Right hindlimb (tissue), 1 donor: ENCODE measurements at places on chromosomes 16 and 17.
A peak's percentile ranks its signal among the peaks of the same experiment; 100 is the strongest.

- no peak for DNase-seq
Measured at GRCh38 chr16:48350736-48351135, 34.5 kb downstream of the SIAH1 start.

DNA sequence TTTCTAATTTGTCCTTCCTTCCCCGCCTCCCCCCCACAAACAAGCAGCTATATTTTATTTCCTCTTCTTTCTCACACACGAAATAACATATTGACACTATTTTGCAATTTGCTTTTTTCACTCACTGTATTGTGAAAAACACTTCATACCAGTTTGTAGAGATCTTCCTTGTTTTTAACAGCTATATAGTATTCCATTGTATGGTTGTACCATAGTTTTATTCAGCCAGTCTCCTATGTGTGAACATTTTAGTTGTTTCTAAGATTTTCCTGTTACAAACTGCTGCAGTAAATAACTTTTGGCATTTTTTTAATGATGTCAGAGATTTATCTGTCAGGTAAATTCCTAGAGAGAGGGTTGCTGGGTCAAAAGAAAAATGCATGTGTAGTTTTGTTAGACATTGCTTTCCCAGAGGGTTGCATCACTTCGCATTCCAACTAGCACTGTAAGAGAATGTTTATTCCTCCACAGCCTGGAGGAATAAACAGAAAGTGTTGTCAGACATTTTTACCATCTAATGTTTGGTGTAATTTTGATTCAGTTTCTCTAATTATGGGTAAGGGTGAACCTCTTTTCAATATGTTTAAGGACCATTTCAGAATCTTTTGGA lies 101.2 kb downstream of the MRTFB start:
- no peak for DNase-seq

DNA sequence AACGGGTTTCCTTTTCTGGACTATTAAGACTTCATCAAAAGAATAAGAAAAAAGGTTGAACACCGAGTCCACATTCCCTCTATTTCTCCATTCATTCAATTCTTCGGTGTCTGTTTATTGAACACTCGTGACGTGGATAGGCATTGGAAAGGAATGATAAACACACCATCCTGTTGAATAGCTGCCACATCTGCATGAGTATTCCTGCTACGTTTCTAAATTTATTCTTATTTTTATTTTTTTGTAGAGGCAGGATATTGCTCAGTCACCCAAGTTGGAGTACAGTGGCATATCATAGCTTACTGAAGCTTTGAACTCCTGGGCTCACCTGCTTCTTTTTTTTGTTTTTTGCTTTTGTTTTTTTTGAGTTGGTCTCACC lies 80.8 kb upstream of the CIBAR2 start:
- no peak for DNase-seq

- no peak for DNase-seq
Measured at GRCh38 chr17:67514998-67515397, 137.9 kb downstream of the PITPNC1 start.

DNA sequence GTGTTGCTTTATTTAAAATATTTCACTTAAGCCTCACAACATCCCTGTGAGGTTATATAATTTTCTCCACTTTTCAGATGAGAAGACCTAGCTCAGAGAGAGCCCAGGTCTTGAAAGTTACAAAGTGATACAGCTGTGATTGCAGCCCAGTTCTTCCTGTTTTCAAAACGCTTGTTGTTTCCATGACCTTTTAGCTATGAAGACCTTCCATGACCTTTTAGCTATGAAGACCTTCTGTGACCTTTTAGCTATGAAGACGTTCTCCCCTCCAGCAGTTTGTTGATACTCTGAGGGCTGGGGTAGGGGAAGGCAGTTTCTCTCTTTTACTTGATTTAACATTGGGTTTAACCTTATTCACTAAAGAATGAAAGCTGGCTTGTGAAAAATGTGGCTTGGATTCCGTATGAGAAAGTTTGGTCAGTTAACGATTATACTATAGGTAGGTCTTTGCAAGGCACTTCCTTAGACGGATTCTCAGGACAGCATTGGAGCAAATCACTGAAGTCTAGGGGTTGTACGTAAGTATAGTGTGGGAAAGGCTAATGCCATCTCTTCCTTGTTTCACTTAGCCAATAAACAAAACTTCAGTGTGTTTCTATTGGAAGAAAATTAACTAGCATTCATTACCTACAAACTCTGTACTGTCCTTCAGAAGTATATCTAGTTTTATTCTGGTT lies 20.7 kb downstream of the PHKB start:
- no peak for DNase-seq

DNA sequence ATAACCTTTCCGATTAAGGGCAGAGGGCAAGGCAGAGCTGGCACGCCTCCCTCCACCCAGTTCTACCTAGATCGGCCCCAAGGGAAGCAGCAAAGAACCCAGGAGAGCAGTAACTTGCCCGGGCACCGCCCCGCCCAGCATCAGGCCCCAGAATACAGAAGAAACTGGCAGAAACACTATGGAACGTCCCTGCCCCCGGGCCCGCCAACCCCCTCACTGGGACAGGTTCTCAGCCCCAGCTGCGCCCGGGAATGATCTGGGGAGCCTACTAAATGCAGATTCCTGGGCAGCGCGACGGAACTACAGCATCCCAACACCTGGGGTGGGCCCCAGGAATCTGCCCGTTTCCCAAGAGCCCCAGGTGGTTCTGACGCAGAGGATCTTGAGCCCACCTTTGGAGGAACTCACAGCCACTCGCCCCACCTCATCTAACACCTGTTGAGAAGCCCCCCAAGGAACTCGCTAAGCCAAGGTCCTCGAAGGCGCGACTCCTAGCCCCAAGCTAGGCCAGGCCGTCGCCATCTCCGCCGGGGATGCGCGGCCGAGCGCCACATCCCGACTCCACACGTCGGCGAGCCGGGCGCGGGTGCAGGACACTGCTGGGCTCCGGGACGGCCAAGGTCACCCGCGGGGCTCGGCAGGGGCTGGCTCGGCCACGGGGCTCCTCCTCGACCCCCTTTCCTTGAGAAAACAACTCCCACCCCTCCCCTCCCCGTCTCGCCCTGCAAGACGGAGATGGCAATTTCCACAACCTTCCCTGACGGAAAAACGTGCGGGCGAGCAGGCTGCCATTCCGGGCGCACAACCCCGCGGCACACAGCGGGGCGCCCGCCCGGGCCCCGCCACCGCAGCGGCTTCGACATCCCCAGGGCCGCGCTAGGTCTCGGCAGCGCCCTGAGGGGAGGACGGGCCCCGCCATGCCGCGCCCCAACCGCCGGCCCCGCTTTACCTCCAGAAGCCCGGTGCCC lies 913 bp downstream of the CDIP1 start:
- DNase-seq: peak; percentile 48

DNA sequence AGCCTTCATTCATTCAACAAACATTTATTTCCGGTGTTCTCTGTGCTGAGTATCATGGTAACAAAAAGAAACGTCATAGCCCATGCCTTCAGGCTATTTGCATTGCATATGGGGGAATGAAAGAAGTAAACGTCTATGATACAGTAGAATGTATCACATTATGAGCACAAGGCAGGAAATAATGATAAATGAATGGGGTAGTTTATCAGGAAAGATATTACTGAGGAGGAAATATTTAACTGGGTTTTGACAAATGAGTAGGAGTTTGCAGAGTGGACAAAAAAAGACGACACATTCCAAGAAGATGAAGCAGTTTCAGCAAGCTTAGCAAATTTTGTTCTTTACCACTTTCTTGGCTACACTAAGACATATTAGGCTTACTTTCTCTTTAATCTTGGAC lies 1.3 kb upstream of the KRTAP4-7 start:
- DNase-seq: no peak

DNA sequence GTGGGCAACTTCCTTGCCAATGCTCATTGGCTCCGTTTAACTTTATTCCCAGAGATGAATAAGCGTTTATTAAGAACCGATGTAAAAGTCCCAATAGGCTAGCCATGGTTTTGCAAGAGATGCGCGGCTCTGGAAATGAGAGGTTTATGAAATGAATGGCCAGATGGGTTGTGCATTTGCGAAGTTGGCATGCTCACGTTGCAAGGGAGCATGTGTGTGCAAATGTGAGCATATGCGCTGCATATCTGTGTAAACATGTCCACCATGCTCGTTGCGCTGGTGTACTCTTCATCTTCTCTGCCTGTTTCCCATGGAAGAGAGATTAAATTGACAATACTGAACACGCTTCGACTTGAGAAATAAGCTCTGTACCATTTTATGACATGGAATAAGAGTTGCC lies 848.6 kb upstream of the RBFOX1 start:
- no peak for DNase-seq

DNA sequence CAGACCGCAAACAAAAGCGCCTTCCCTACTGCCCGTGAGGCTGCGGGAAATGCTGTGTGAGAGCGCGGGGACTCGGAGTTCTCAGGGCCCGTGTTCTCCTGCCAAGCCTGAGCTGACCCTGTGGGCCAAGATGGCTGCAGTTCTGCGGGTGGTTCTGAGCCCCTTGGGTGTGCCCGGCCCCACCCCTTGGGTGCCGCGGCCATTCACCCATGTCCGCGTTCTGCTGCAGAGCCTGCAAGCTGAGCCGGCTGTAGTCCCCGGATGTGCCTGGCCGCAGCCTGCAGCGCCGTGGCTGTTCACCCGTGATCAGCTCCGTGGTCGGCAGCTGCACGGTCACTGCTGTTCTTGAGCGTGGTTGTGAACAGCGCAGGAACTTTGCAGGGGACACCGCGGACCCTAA lies 20.0 kb downstream of the ACSF3 start:
- no peak for DNase-seq

DNA sequence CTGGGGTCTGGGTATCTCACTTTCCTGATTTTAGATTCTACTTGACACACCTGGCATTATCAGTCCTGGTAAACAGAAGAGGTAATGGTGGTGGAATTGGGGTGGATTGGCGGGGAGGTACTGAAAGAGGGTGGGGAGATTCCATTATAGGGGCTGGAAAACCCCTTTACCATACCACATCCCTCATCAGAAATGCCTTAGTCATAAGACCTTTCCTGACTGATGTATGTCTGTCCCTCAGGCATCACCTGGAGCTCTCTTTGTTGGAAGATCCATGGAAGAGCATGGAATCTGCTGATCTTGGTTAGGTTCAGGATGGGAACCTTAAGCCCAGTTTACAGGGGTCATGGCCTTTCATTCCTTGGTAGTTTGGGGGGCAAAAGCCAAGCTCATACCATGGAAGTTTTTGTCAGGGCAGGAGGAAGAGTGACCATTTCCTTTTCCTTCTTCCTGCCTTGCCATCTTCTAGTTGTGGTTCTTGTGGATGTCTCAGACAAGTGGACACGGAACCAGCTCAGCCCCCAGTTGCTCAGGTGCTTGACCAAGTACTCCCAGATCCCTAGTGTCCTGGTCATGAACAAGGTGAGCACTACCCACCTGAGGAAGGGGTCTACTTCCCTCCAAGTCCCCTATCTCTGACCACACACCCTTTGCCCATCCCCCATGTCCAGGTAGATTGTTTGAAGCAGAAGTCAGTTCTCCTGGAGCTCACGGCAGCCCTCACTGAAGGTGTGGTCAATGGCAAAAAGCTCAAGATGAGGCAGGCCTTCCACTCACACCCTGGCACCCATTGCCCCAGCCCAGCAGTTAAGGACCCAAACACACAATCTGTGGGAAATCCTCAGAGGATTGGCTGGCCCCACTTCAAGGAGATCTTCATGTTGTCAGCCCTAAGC lies 3.3 kb downstream of the ERAL1 start:
- DNase-seq: no peak

DNA sequence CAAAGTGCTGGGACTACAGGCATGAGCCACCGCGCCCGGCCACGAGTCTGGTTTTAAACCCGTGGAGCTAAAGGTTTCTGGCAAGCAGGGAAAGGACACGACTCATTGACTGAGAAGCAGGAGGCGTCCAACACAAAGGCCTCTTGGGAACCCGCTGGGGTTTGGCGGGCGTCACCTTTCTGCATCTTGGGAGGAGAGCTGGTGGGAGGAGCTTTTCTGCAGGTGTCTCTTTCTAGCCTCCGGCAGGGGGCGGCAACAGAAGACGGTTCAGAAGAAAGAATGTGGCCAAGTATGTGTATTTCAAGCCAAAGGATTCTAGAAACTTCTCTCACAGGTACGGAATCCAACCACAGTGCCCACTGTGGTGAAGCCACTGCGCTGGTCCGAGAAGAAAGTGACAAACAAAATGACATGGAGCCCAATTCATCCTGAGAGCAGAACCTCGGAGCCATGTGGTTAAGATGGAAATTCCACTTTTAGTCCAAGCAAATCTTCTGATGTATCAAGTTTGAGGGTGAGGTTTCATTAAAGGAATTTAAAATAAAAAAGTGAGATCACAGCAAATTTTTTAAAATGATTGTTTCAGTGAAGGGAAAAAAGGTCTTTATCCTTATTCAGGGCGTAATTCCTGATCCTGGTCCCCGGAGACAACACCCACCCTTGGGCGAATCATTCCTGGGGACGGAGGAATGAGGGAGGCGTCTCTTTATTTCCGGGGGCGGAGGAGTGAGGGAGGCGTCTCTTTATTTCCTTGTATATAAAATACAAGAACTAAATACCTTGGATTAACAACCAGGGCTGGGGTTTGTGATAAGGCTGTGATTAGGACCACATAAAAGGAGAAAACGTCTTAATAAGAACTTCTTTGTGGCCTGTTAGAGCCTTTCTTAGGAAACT lies 97.6 kb downstream of the MRM3 start:
- DNase-seq: peak; percentile 60

DNA sequence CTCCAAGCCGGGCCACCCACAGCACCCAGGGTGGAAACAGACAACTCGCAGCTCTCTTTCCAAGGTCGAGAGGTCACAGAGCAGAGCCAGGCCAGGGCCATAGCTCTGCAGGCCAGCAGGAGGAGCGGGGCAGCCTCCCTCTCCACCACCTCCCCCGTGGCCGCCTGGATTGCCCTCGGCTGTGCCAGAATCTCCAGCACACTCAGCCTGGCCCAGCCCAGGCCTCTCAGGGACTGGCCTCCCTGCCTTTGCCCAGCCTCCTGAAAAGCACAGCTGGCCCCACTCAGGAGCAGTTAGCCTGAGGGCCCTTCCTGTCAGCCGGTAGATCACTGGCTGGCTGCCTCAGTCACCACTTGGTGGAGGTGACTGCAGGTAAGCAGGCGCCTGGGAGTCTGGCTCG lies 85.8 kb upstream of the SEC14L1 start:
- no peak for DNase-seq

- DNase-seq: peak; percentile 43
Measured at GRCh38 chr16:22721511-22722100, 92.4 kb upstream of the HS3ST2 start.

GRCh38 chr16:13816701-13817100 lies 103.3 kb upstream of the ERCC4 start:
- no peak for DNase-seq
